Activated CD4-positive, alpha-beta T cell treated with anti-CD3 and anti-CD28 coated beads for 1 hour (primary cell): ENCODE measurements at places on chromosomes 6 and 20.

DNA sequence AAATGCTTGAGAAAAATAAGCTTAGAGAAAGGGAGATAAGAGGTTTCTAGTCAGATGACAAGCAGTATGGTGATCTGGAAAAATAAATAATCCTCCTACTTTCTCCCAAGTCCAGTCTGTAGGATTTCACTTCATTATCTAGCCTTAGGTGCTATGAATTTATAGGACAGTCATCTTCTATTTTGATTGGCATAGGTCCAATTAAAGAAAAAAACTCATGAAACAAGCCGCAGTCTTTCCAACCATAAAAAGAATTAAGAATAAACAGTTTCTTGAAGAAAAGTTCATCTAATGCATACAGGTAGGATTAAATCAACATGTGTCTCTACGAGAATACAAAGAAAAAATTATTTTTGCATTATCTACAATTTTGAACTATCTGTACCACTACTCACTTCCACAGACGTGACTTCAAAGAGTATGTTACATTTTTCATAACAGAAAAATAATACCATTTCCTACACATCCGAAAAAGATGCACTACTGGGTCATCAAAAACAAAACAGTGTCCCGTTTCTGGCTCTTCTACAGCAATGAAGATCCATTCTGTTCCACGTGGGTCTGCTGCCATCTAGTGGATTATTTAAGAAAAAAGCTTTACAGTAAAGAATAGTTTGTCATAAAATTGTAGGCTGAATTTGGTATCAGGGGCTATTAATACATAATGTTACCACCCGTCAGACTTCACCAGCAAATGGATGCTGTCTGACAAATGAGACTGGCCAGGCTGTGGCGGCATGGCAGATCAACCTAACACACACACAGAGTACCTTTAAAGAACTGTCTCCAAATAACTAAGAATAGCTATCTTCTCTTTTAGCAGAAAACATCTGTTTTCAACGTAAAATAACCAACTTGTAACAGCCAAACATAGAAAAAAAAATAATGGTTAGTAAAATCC lies 28.9 kb downstream of the STX7 start:
- DNase-seq: no peak

GRCh38 chr20:22909436-22909835 lies 125.7 kb upstream of the SSTR4 start:
- DNase-seq: no peak

DNA sequence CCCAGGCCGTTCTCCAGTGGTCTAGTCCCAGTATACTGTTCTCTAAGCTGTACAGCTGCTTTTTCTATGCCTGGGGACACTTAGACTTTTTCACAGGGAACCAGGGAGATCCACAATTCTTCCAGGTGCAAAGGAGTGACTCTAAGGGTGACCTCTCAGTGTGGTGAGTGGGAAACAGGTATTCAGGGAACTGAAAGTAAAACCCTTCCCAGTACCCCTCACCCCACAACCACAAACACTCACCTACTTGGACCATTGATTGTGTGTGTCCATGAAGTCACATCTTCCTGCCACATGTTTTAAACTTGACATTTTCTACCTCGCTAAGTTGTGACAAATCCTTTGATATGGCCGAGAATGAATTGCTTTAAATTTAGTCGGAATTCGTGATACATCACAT lies 183.6 kb downstream of the CLIC5 start:
- no peak for DNase-seq

GRCh38 chr20:40584130-40584809 lies 104.8 kb downstream of the MAFB start:
- DNase-seq: no peak
